ENCODE measurements at places on chromosomes 3 and 15. TPM values are rescaled to one million over a fixed set of nuclear protein-coding genes. Genes with fewer than 3 reads are reported as not detected.

The TRPM1 gene
- total RNA-seq, result 0.81 TPM

The KCNAB1 gene
- total RNA-seq, result 0.13 TPM

The NPAP1 gene
- total RNA-seq, result not detected

The GRM2 gene
- 0.06 TPM for total RNA-seq

The PRSS50 gene
- total RNA-seq, result not detected

The ACP3 gene
- not detected for total RNA-seq

The SLC51A gene
- total RNA-seq, result not detected

The EPHB1 gene
- 14.5 TPM for total RNA-seq

The RPS17 gene
- 1,120 TPM for total RNA-seq

The TGM4 gene
- total RNA-seq, result not detected

The TJP1 gene
- total RNA-seq, result 149 TPM

The CSPG5 gene
- total RNA-seq, result 0.16 TPM

The SMCO1 gene
- total RNA-seq, result not detected

The CASR gene
- total RNA-seq, result not detected

The ZNF774 gene
- 2.3 TPM for total RNA-seq

The RARRES1 gene
- total RNA-seq, result 2.1 TPM

The MYO1E gene
- 135 TPM for total RNA-seq

The EPHA6 gene
- total RNA-seq, result 0.13 TPM

The XYLB gene
- 3.2 TPM for total RNA-seq

The ALDH1A3 gene
- total RNA-seq, result 37.1 TPM

The SNX33 gene
- 6.6 TPM for total RNA-seq

The ATP1B3 gene
- 166 TPM for total RNA-seq

The GJD2 gene
- not detected for total RNA-seq

The CHDH gene
- total RNA-seq, result 1.2 TPM

The RASGRP1 gene
- 0.57 TPM for total RNA-seq

The TRPC1 gene
- total RNA-seq, result 4.2 TPM

The LCTL gene
- not detected for total RNA-seq

The CD86 gene
- total RNA-seq, result not detected

The HYAL1 gene
- total RNA-seq, result 7.6 TPM

The VGLL3 gene
- 0.76 TPM for total RNA-seq

The ERICH6 gene
- not detected for total RNA-seq

The CCNB2 gene
- total RNA-seq, result 18.7 TPM

The XIRP1 gene
- total RNA-seq, result not detected

The TMEM158 gene
- total RNA-seq, result 0.44 TPM

The SLC28A2 gene
- not detected for total RNA-seq

The RNF168 gene
- total RNA-seq, result 20.0 TPM

The ACSBG1 gene
- total RNA-seq, result not detected

The MYZAP gene
- 53.4 TPM for total RNA-seq

The GPR149 gene
- total RNA-seq, result not detected

The GCSAM gene
- total RNA-seq, result not detected

The TMEM62 gene
- 20.2 TPM for total RNA-seq

The SH2D7 gene
- total RNA-seq, result not detected

The DMXL2 gene
- total RNA-seq, result 15.0 TPM

The LRTM1 gene
- not detected for total RNA-seq

The BFSP2 gene
- not detected for total RNA-seq

The TRA2B gene
- total RNA-seq, result 188 TPM

Data from bladder microvascular endothelial cell (primary cell).